ENCODE measurements at places on chromosomes 13 and 19.

DNA sequence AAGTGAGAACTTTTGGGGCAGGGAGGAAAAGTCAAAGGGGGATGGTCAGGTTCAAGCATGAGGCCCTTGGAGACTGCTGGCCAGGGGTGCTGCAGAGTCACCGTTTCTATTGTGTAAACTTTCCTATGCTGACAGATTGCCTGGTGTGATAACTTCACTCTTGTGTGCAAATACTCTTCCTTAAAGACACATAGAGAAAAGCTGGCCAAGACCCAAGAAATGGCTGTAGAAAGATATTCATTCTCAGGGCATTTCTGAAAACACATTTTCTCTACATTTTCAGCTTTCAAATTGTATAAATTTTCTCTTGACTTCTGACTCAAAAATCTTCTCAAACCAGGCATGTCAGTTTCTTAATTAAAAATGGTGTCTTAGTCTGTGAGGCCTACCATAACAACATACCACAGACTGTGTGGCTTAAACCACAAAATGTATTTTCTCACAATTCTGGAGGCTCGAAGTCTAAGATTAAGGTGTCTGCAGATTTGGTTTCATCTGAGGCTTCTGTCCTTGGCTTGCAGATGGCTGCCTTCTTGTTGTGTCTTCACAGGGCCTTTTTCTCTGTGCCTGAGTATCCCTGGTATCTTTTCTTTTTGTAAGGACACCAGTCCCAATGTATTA lies 304.5 kb downstream of the KCNRG start:
- DNase-seq = no peak

DNA sequence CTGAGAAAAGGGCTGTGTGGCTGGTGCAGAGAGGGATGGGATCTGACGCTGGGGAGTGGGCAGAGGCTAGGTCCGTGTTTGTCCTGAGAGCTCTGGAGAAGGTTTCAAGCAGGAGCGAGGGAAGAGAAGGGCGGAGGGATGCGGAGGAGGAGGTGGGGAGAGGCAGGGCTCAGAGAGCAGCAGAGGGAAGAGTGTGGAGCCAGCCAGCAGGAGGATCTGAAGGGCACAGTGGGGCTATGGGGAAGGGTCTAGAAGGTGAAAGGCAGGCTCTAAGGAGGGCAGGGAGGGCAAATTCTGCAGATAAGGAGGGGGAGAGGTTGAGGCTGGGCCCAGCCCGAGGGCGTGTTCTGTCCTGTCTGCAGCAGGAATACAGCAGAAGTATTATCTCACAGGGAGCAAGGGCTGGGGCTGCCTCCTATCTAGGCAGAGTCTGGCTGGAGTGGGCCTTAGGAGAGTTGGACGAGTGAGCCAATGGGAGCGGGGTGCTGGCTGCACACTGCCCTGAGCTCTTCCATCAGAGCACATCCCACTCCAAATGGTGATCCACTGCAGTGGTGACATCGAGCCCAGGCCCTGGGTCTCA lies 6.1 kb downstream of the AP2A1 start:
- no peak for DNase-seq

GRCh38 chr13:35979361-35979951 lies 151.7 kb downstream of the DCLK1 start:
- DNase-seq = no peak

DNA sequence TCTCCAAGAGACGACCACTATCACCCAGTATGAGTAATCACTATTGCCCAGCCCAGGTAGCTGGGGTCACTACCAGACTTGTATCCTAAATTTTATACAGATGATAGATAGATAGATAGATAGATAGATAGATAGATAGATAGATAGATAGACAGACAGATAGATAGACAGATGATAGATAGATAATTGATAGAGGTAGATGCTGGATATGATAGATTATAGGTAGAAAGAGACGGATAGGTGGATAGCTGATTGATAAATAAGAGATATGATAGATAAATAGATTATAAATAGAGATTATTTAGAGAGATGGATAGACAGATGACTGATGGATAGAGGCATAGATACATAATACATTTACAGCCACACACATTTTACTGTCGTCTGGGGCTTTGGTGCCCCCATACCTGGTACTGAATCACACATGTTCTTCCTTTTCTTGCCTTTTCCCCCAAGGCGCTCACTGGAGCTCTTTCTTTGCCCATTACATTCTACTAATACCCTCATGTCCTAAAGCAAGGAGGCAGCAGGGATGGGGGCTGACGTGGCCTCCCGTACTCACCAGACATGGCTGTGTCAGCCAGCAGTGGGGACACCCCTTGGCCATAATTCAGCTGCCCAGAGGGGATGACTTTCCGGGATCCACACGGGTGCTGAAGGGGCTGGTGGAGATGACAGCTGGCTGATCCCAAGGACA lies 44.6 kb upstream of the CCNE1 start:
- DNase-seq = no peak

- DNase-seq = no peak
These were observed 255.5 kb downstream of the KCTD12 start for GRCh38 chr13:76630629-76631230.

DNA sequence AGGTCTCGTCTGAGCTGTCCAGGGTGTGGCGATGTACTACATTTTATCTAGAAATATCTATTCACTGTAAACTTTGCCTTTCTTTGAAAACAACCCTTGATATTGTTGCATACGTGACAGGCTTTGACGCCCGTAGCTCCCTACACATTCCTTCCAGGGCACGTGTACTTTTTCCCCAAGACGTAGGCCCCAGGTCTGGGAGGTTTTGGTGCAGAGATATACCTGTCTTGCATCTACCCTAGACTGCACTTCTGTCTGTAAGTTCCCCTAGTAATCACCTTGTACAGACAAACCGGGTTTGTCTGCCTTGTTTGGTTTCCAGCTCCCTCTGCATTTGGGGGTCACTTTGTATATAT lies 69.2 kb downstream of the ERICH6B start:
- no peak for DNase-seq

Measured in stimulated activated CD4-positive, alpha-beta T cell treated with anti-CD3 and anti-CD28 coated beads, Interleukin-4, amount 100 ng/mL, for 24 hours (primary cell).